RPMI7951 (cell line): ENCODE measurements at places on chromosomes 1 and 21. TPM values are rescaled to one million over a fixed set of nuclear protein-coding genes. Genes with fewer than 3 reads are reported as not detected.

ZNF670 gene
- total RNA-seq = 6.0 and 6.5 TPM in 2 replicates

ADCY10 gene
- under 0.01 and 0.20 TPM in 2 replicates for total RNA-seq

CCDC17 gene
- total RNA-seq = 0.20 and 0.36 TPM in 2 replicates

KCNJ9 gene
- not detected in 2 replicates for total RNA-seq

SPRR3 gene
- total RNA-seq = not detected in 2 replicates

DMRTA2 gene
- 0.12 and 0.20 TPM in 2 replicates for total RNA-seq

CYP4X1 gene
- total RNA-seq = 0.10 and 0.36 TPM in 2 replicates

RAVER2 gene
- 2.4 and 2.5 TPM in 2 replicates for total RNA-seq

MRPL24 gene
- 57.9 and 68.2 TPM in 2 replicates for total RNA-seq

FNDC5 gene
- 0.48 and 2.0 TPM in 2 replicates for total RNA-seq

CD34 gene
- total RNA-seq = 0.29 and 0.96 TPM in 2 replicates

EPHA8 gene
- not detected in 2 replicates for total RNA-seq

SPATA1 gene
- 2.6 TPM in 1 of 2 replicates, not detected in the other for total RNA-seq

TCEA3 gene
- 1.7 and 2.3 TPM in 2 replicates for total RNA-seq

CCDC24 gene
- 5.5 and 5.9 TPM in 2 replicates for total RNA-seq

ADAMTS4 gene
- 5.2 and 8.3 TPM in 2 replicates for total RNA-seq

SH3BGR gene
- 1.2 and 1.3 TPM in 2 replicates for total RNA-seq

C1orf21 gene
- 16.4 and 20.1 TPM in 2 replicates for total RNA-seq

TLR5 gene
- 0.20 TPM in 1 of 2 replicates, not detected in the other for total RNA-seq
